Hematopoietic multipotent progenitor cell (in vitro differentiated cells): ENCODE measurements at places on chromosomes 16 and 17. TPM values are rescaled to one million over a fixed set of nuclear protein-coding genes. Genes with fewer than 3 reads are reported as not detected.

- no peak for DNase-seq
Observed at GRCh38 chr17:13735444-13735843, 133.7 kb upstream of the HS3ST3A1 start.

DNA sequence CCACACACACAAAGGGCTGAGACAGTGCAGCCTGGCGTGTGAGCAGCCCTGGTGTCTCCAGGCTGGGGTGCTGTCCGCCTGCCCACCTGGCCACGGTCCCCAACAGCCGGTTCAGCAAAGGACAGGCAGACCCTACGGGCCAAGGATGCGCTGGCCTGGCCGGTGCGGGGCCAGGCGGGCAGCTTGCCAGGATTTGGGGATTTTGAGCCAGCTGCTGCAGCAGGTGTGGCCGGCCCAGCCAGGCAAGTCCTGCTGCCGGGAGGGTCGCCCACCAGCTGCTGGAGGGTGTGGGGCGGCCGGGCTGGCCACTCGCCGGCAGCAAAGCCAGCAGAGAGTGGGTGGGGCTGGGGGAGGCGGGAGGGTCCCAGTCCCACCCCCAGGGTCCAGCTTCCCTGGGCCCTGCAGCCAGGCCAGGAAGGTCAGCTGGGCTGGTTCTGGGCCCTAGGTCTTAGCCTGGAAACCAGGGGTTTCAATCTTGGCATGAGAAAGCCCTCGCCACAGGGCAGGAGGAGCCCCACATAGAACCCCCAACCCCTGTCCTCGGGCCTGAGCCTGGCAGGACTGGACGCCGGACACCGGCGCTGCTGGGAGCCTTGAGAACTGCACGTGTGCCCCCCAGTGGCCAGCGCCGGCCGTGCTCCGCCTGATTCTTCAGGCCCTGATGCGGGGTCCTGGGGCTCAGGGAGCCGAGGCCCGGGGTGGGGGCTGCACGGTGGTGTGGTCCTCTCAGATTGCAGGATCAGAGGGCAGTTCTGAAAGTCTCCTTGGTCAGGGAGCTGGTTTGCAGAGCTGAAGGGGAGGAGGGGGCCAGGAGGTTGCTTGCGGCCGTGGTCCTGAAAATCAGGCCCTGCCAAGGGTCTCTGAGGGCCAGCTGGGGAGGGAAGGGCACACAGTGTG lies 17.6 kb upstream of the SSTR5 start:
- DNase-seq: peak; percentile 10

GRCh38 chr17:72294487-72294893 lies 173.7 kb downstream of the SOX9 start:
- no peak for DNase-seq

- no peak for DNase-seq
Observed at GRCh38 chr16:8656376-8656775, 18.0 kb upstream of the ABAT start.

DNA sequence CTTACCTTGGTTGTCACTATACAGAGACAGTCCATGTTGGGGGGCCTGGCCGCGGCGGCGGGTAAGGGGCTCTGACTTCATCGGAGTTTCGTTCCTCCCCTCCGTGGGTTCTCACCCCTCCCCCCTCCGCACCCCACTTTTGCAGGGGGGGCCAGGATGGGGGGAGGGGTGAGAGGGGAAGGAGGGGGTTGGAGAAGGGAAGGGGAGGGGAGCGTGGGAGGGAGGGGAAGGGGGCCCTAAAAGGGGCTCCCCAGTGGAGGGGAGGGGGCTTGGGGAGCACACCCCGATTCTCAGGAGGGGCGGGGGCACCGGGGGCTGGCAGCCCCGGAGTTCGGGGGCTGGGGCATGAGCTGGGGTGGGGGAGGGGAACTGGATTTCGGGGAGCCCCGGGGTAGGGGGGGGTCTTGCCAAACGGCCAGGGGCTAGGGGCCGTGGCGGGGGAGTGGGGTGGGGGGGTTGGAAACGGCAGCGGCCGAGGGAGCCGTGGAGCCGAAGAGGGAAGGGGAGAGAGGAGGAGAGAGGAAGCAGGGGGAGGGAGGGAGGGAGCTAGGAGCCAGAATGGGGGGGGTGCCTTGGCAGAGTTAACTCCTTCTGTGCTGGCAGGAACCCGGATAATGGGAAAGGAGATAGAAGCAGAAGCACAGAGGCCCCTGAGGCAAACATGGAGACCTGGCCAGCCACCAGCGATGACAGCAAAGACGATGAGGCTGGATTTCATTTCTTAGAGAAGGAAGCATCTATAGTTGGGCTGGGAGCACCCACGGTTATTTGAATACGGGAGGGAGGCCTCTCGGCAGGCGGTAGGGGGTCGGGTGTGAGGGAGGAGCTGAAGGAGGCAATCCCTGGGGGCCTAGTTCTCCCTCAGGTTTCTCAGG lies 2.3 kb downstream of the DLG4 start:
- no peak for DNase-seq

Gene HOXB9
- under 0.01 TPM for total RNA-seq

Gene ZNF771
- total RNA-seq: 9.2 TPM

- no peak for DNase-seq
Observed at GRCh38 chr17:13698832-13699231, 97.1 kb upstream of the HS3ST3A1 start.

GRCh38 chr17:34673516-34673915 lies 94.1 kb downstream of the TMEM132E start:
- no peak for DNase-seq

DNA sequence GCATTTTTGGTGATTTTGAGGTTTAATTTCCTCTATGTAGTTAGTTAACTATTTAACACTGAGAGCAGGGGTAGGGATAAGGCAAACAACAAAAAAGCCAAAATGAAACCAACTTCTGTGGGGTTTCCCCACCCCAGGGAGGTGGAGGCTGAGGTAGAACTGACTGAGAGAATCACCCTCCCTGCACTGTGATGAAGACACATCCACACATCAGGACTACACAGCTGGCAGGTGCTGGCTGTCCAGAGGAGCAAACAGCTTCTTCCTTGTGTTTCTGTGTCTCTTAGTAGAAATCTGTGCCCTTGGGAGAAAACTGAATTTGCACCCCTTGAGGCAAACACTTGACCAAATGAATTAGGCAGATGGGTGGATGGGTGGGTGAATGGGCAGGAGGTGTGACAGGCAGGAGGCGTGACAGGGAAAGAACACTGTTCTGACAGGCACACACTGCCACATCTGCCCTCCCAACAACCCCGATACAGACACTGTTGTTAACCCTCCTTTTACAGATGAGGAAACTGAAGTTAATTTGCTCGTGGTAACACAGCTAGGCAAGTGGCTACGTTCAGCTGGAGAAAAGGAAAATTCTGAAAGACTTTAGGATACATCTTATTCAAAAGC lies 62.9 kb upstream of the AMZ2 start:
- no peak for DNase-seq

DNA sequence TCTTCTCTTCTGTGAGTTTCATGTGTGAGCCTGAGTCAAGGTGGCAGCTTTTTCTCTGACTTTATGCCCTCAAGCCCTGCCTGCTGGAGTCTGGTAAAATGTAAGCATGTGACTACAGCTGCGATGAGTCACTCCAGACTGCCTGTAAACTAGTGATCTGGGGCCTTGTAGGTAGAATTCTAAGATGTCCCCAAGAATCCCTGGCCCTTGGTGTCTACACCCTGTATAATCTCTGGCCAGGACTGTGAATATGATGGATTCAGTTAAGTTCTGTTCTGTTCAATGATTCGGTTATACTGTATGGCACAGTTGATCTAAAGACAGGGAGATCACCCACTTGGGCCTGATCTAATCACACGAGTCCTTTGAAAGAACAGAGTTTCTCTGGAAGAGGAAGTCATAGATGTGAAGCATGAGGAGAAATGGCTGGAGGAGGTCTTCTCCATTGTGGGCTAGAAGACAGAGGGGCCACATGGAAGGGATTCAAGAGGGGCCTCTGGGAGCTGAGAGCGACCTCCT lies 29.8 kb downstream of the PRSS54 start:
- DNase-seq: no peak

DNA sequence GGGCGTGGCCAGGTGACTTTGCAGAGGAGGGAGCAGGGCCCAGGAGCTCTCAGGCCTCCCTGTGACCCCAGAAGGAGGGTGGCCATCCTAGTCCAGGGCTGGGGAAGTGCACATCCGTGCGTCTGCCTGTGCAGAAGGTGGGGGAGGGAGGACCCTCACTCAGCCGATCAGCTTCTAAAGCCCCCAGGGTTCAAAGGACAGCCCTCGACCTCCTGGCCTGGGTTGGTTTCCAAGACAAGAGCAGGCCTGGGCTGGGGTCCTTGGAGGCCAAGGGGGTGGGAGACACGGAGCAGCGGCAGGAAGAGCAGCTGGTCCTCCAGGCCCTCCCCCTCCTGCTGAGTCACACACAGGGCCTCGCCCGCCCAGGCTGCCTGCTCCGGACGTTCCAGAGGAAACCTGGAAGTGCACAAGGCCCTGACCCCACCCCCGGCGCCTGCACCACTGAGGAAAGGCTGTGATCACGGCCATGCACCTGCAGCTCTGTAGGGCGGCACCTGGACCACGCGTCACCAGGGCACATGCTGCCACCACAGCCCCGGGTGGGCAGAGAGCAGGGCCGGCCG lies 67.1 kb upstream of the ZNF469 start:
- DNase-seq: no peak

Gene GPRC5C
- total RNA-seq: 3.8 TPM

GRCh38 chr16:50294955-50295354 lies 28.6 kb downstream of the ADCY7 start:
- no peak for DNase-seq

- DNase-seq: no peak
Observed at GRCh38 chr16:84585886-84586285, 32.0 kb downstream of the COTL1 start.

Gene DHRS7C
- total RNA-seq: not detected

DNA sequence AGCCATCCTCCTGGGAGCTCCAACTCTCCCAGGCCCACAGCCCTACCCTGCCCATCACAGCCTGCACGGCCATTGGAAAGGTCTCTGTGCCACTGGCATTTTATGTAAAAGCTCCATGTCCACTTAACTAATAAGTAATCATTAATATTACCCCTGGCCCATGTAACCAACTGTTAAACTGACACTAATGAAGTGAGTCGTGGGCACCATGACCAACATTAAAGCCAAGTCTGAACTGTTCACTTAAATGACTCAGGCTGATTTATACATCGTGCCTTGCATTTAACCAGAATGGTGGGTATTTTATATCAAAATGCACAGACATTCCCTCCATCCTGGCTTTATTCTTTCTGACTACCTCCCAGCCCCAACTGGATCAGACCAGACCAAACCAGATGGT lies 229.3 kb downstream of the SOX9 start:
- DNase-seq: no peak

DNA sequence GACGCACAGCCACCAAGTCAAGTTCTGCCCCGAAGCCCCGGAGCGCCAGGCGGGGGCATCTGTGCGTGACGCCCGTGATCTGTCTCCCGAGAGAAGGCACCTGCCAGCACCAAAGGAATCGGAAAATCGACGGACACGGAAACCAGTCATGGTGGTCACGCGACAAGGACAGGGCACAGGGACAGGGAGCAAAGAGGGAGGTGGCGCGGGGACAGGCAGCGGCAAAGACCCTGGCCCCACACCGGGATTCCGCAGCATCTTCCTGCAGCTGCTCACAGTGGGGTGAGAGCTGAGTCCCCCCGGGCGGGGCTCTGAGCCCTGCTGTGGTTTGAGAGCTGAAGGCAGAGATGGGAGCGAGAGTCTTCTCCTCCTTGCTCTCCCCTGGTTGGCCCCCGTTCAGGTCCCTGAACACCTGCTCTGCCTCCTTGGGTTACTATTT lies 56.4 kb downstream of the ABR start:
- no peak for DNase-seq

DNA sequence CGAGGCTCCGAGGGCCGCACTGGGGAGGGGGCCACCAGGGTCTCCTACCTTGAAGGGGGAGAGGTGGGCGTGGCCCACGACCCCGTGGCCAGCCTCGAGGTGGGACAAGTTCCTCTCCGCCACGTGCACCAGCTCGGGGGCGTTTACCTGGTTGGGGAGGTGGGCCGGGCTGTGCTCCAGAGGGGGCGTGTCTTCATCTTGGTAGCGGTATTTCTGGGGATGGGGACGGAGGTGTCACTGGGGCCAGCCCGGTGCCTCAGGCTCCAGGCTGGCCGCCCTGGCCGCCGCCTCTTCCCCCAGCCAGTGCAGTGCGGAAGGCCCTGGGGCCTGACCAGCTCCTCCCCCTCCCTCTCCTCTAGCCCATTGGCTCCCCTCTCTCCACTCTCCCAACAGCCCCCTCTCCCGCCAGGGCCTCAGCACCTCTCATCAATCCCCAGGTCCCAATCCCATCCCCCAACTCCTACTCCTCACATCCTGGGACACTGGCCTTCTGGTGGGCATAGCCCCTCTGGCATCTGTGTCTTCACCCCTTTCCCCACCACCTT lies 11.5 kb downstream of the DLG4 start:
- no peak for DNase-seq

- no peak for DNase-seq
Observed at GRCh38 chr17:45139533-45139920, 4.0 kb downstream of the ACBD4 start.

Gene ITGAL
- total RNA-seq: 29.4 TPM

GRCh38 chr16:88069397-88070168 lies 118.3 kb downstream of the BANP start:
- peak; percentile 45 for DNase-seq

Gene KRT15
- not detected for total RNA-seq

DNA sequence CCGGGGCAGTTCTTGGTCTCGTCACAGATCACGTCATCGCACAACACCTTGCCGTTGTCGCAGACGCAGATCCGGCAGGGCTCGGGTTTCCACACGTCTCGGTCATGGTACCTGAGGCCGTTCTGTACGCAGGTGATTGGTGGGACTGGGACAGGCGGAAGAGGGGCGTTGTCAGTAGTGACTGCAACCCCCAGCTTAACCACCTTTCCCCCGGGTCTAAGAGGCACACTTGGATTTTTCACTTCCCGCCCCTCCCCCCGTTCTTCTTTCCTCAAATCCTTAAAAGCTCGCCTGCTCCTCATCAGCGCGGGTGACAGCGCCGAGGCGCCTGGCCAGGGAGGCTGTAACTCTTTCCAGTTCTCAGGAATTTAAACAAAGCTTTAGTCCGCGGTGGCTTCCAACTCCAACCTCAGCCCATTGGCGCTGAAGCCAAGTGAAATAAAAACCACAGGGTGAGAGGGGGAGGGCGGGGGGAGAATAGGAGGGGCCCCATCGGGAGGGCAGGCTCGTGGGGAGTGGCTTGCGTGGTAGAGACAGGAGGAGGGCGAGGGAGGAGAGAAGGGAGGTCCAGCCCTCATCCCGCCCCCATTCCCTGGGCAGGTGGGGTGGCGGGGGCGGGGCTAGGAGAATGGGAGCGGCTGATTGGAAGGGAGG lies 1.5 kb downstream of the COL1A1 start:
- DNase-seq: peak; percentile 78

- no peak for DNase-seq
Observed at GRCh38 chr16:27114006-27114405, 47.3 kb downstream of the C16orf82 start.
